Activated CD8-positive, alpha-beta T cell treated with anti-CD3 and anti-CD28 coated beads for 36 hours (primary cell): ENCODE measurements at places on chromosomes 5 and 9.

GRCh38 chr5:153998010-153998409, 40.7 kb downstream of the FAM114A2 start:
- DNase-seq: no peak

- peak; percentile 85 for DNase-seq
Observed at GRCh38 chr9:133238851-133239532, 29.9 kb upstream of the OBP2B start.

GRCh38 chr9:116234081-116234480, 80.5 kb downstream of the PAPPA start:
- no peak for DNase-seq

DNA sequence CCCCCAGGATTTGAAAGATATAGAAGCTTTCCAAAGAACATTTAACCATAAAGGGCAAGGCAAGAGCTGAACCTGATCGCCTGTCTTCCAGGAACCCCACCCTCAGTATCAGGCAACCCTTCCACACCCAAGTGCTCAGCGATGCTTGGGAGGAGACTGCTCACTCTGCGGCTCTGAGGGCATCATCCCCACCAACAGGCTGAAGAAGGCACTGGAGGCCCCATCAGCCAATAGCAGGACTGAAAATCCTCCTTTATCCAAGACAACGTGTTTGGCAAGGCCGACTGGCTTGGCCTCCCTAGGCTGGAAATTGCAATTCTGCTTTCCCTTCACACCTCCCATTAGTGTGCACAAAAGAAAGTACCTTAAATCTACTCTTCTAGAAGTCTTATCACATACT, 1.4 kb upstream of the PPP2CA start:
- no peak for DNase-seq

GRCh38 chr5:89041976-89042375, 159.0 kb upstream of the MEF2C start:
- DNase-seq: no peak
